Urinary bladder (tissue), 4 donors: ENCODE measurements at places on chromosomes 3 and 15.

GRCh38 chr3:191240486-191240885, 41.4 kb downstream of the OSTN start:
- no peak for DNase-seq

DNA sequence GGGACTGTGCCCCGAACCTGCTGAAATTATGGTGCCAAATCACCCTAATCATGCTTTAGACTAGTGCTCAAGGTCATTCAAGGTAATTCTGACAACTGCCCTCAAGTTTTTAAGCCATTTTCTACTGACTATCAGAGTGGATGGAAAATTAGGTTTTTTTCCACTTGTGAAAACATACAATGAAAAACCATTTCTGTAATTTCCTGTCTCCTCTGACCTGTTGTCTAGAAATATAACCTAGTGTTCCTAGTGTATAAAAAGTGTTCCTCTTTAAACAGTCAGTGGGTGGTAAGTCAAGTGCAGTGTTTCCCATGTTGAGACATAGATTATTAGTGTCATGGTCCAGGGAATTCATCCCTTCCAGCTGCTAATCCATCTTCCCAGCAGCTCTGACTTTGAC, 232.8 kb upstream of the UMPS start:
- DNase-seq, result no peak

DNA sequence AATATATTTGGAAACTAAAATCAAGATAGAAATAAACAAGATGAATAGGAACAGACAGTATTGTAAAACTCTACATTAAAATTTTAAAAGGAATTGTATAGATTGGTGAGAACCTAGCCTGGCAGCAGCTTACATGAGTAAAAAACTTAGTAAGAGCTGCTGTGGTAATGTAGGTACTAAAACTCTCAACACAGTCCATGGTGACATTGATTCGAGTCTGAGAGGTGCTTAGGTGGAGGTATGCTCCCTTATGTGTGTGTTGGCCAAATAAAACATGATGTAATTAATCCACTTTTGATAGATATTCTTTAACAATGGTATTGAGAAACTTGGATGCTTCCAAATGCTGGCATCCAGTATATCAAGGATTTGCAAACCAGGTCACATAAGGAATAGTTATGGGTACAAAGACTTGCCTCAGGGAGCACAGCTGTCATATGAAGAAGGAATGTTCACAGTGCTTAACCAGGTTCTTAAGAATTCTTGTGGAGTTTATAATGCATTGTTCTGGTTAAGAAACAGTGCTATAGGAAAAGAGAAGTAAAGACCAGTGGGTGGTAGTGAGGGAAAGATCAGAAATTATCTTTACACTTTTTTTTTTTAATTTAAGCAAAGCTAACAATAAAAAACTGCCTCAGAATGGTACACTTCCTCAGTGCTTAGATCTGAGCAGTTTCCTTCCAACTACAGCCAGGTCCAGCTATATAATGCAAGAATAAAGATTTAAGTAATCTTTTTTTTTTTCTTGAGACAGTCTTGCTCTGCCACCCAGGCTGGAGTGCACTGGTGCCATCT, 24.6 kb upstream of the IL20RB start:
- DNase-seq, result no peak

- DNase-seq, result no peak
Measured at GRCh38 chr3:29488922-29489321, 208.1 kb downstream of the RBMS3 start.

DNA sequence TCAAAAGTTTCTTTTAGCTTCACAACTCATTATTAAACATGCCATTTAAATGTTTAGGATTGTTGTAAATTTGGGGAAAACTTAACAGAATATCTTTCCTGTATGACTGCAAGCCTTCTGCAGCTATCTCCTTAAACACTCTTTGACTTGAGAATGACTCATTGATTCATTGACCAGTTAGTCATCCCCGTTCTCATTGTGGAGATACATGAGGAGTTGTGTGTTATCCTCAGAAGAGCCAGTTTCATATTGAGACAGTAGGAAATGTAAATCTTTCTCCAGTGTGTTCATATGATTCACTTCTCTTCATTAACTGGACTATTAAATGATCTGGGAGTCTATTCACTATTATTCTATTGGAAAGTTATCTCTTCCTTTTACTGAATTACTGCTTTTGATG, 83.0 kb downstream of the CRYGS start:
- no peak for DNase-seq

DNA sequence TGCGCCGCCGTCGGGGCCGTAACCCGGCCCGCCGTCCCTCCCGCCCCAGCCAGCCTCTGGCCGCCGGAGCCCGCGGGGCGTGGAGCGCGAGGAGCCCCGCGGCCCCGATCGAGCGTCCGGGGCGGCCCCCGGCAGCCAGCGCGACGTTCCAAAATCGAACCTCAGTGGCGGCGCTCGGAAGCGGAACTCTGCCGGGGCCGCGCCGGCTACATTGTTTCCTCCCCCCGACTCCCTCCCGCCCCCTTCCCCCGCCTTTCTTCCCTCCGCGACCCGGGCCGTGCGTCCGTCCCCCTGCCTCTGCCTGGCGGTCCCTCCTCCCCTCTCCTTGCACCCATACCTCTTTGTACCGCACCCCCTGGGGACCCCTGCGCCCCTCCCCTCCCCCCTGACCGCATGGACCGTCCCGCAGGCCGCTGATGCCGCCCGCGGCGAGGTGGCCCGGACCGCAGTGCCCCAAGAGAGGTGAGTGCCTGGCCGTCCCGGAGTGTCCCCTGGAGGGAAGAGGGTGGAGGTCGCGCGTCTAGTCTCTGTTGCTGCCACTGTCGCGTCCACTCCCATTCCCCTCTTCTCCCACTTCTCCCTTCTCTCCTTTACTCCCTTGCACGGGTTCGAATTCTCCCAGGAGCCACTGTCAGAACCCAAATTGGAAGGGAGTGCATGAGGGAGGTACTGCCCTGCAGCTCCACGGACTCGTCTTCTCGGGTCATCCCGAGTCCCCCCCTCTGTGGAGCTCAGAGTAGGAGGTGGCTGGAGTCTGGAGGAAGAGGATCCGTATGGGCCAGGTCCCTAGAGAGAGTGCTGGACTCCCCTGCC, 585 bp downstream of the CSK start:
- no peak for DNase-seq

DNA sequence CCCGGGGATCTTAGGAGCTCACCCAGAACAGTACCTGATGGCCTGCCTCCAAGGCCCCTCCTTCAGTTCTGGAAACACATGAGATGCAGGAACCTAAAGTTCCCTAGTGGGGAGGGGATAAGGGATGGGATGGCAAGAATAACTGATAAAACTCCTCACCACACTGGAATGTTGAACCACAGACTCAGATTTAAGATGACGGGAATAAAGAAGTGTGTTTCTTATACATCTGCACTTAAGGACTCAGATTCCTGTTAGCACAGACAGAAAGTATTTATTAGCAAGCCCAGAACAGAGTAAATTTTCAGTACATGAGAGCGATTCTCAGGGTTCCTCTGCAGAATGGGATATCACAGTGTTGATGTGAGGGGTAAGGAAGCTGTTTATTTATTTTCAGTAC, 245.2 kb downstream of the TLE3 start:
- DNase-seq, result no peak

DNA sequence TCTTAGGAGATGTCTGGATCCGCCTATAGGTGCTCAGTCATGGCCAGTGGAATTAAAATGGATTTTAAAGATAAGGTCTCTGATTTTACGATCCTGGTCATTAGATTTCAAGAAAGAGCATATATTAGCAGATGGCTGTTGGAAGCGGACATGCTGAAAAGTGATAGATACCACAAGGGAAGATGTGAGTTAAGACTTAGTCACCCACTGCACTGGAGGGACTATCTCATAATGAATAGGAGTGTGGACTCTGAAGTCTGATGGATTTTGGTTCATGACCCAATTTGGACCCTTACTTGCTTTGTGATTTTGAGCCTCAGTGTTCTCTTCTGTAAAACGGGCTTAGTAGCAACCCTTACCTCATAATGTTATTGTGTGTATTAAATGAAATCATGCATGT, 214.7 kb downstream of the CHST2 start:
- no peak for DNase-seq
